ENCODE measurements at places on chromosomes 13 and 19. TPM values are rescaled to one million over a fixed set of nuclear protein-coding genes. Genes with fewer than 3 reads are reported as not detected.
A peak's percentile ranks its signal among the peaks of the same experiment; 100 is the strongest.

GRCh38 chr19:34217952-34218817 is 36.2 kb upstream of the GARRE1 start:
- DNase-seq, result peak; percentile 98

GRCh38 chr13:84831666-84832657 is 949.7 kb upstream of the SLITRK1 start:
- no peak for DNase-seq

DNA sequence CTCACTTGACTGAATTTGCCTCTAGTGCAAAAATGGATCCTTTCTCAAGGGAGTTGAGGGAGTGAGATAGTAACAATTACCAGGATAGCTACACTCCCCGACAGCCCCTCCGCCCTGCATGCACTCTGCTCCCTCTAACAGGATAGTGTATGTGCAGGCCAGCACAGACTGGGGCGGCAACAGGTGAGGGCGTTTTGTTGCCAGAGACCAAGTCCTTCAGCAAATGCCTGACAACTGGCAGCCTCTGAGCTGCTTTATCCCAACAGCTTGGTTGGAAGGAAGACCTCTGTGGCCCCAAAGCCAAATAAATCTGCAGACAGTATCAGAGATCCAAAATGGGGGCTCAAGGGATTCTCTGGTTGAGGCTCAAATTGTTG is 86.6 kb downstream of the SLC7A1 start:
- DNase-seq, result no peak

Gene TMEM143
- 1.1 TPM for total RNA-seq

- DNase-seq, result peak; percentile 70
Measured at GRCh38 chr19:51607920-51608562, 22.2 kb downstream of the SIGLEC5 start.

Gene SPRED3
- 0.90 TPM for total RNA-seq

Gene MCF2L
- not detected for total RNA-seq

DNA sequence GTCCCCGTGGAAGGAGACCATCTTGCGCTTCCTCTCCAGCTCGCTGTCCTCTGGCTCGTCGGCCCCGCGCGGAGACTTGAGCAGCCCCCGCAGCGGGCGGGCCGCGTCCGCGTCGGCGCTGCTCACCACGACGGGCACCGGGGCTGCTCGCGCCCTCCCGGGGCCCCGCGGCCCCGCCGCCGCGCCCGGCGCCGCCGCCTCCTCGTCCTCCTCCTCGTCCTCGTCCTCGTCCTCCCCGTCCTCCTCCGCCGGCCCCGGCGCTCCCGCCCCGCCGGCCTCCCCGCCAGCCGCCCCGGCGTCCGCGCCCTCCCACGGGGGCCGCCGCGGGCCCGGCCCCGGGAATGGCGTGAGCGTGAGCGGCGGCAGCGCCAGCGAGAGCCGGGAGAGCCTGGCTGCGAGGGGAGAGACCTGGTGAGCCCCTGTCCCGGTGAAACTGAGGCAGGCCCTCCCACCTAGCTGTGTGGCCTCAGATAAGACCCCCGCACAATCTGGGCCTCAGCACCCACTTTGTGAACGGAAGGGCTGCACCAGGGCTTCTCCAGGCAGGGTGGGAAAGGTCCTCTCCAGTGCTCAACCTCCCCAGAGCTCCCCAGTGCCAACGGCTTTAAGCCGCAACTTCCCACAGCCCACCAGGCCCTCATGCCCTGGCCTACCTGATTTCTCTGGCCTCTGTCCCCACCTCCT is 17.8 kb downstream of the LMTK3 start:
- DNase-seq, result no peak

GRCh38 chr13:95800436-95800835 is 123.5 kb downstream of the DNAJC3 start:
- peak; percentile 17 for DNase-seq

- peak; percentile 54 for DNase-seq
Measured at GRCh38 chr19:10290876-10291553, 1.3 kb downstream of the ICAM5 start.

Gene C19orf85
- total RNA-seq, result not detected

Gene LRRC63
- not detected for total RNA-seq

- peak; percentile 68 for DNase-seq
Measured at GRCh38 chr19:44657211-44657921, 13.7 kb downstream of the PVR start.

Gene PRR22
- total RNA-seq, result 0.28 TPM

- DNase-seq, result no peak
Measured at GRCh38 chr13:70732611-70733010, 624.4 kb upstream of the KLHL1 start.

- no peak for DNase-seq
Measured at GRCh38 chr13:71039440-71039839, 827.6 kb downstream of the DACH1 start.

GRCh38 chr19:46660008-46660517 is 919 bp downstream of the DACT3 start:
- DNase-seq, result no peak

Data from IMR-90 (cell line).